Liver (tissue), 10 donors: ENCODE measurements at places on chromosomes 4 and X. TPM values are rescaled to one million over a fixed set of nuclear protein-coding genes. Genes with fewer than 3 reads are reported as not detected.

The SCML2 gene
- 7.2 TPM for total RNA-seq

The PAGE4 gene
- not detected for total RNA-seq

The NEIL3 gene
- total RNA-seq: 11.0 TPM

The PTCHD1 gene
- total RNA-seq: under 0.01 TPM

The EMCN gene
- 2.5 TPM for total RNA-seq

DNA sequence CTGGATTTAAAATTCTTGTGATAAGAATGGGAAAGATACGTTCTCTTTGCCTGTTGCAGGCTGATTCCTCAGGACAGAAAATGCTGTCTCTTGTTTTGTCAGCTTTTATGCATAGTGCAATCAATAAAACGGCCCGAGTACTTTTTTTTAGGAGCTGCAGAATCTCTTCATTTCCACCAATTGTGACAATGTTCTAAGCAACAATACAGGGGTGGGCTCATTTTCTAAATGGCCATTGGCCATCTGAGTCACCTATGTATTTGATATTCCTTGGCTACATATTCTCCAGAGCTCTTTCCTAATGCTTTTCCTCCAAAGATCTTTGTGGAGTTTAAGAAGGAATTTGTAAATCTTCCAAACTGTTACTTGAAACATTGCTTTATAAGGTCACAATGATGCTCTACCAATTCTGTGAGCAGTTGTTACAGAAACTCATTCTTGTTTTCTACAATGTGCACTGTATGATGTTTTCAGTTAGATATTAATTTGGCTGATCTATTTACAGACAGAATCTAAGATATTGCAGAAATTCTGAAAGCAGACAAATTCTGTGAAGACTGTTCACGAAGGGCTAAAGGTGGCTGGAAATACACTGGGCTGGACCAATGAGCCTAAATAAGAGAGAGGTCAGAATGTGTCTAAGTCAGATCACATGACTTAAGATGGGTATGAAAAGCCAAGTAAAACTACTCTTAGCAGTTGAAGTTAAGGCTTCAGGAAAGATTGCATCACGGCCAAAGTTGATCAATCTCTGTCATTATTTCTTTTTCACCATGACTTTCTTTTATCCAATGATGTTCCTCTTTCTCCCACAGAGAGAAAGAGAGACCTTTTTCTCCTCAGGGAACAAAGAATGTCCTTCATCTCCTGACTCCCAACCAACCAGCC is 33.4 kb downstream of the TAPT1 start:
- no peak for DNase-seq
- H3K4me1 ChIP-seq: no peaks in the 10 kb centered on the region
- no peaks in the 10 kb centered on the region for H3K27me3 ChIP-seq
- peaks cover 2% of the 10 kb centered on the region for H3K36me3 ChIP-seq

DNA sequence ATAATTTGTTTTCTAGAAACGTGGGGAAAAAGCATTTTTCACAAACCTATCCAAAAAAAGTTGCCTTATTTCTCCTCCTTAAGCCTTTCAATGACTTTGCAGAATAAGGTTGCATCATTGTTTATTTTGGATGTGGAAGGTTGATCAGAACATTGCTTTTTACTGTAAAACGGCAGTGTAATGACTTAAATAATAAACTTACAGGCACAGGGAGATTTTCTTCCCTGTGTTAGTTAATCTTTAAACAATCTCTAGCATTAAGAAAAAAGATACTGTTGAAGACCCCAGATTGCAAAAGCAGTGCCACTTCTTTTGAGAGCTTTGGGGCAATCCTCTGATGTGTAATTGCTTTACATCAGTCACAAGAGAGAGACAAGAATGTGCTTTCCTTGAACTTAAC is 153.4 kb downstream of the ARX start:
- H3K4me1 ChIP-seq: no peaks in the 10 kb centered on the region
- DNase-seq: no peak
- H3K27ac ChIP-seq: no peak overlapping the region

- H3K4me3 ChIP-seq: no peak overlapping the region
- H3K36me3 ChIP-seq: peaks cover 13% of the 10 kb centered on the region
- H3K27me3 ChIP-seq: no peaks in the 10 kb centered on the region
- no peak overlapping the region for H3K27ac ChIP-seq
- DNase-seq: no peak
These were observed 168.8 kb downstream of the CDS1 start for GRCh38 chr4:84751707-84752106.

- DNase-seq: no peak
- no peak overlapping the region for H3K27ac ChIP-seq
- H3K4me3 ChIP-seq: no peak overlapping the region
- H3K4me1 ChIP-seq: no peaks in the 10 kb centered on the region
- no peaks in the 10 kb centered on the region for H3K36me3 ChIP-seq
- no peaks in the 10 kb centered on the region for H3K27me3 ChIP-seq
These were observed 316.0 kb downstream of the CCSER1 start for GRCh38 chr4:90443231-90443630.

DNA sequence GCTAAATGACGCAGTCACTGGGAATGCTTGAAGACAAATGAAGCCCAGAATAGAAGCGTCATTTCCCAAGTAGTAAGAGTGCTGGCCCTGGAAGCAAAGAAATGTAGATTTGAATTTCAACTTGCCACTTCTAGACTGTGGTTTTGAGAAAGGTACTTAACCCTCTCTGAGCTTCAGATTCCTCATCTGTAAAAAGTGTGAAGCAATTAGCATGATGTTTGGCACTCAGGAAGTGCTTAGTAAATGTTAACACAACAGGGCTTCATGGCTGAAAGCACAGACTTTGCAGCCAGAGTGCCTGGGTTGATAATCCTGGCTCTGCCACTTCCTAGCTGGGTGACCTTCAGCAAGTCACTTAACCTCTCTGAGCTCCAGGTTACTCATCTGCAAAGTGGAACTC is 147.4 kb upstream of the RPS6KA3 start:
- H3K36me3 ChIP-seq: no peaks in the 10 kb centered on the region
- no peak overlapping the region for H3K4me3 ChIP-seq
- H3K4me1 ChIP-seq: no peaks in the 10 kb centered on the region
- H3K27ac ChIP-seq: no peak overlapping the region

DNA sequence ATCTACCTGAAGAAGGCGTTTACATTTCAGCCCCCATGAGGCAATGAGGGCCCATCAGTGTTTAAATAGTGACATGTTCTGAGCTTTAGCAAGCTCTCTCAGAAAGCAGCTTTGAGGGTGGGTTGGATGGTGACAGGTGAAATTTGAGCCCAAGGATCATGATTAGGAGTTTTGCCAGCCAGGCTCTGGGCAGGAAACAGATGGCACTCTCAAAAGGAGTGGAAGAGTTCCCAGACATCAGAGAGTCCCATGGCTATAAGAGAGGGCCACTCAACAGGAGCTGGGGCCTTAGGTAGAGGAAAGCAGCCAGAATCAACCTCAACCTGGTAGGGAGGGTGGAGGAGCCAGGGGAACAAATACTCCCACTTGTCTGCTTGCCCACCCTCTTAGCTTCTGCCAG is 499.8 kb downstream of the MID1IP1 start:
- no peak for DNase-seq
- no peak overlapping the region for H3K27ac ChIP-seq
- no peaks in the 10 kb centered on the region for H3K4me1 ChIP-seq

- H3K27me3 ChIP-seq: no peaks in the 10 kb centered on the region
- H3K4me1 ChIP-seq: peaks cover 12% of the 10 kb centered on the region
- peaks cover 4% of the 10 kb centered on the region for H3K36me3 ChIP-seq
- no peak for DNase-seq
- H3K27ac ChIP-seq: no peak overlapping the region
- no peak overlapping the region for H3K4me3 ChIP-seq
These were observed 104.6 kb upstream of the BMPR1B start for GRCh38 chr4:94653095-94653649.

DNA sequence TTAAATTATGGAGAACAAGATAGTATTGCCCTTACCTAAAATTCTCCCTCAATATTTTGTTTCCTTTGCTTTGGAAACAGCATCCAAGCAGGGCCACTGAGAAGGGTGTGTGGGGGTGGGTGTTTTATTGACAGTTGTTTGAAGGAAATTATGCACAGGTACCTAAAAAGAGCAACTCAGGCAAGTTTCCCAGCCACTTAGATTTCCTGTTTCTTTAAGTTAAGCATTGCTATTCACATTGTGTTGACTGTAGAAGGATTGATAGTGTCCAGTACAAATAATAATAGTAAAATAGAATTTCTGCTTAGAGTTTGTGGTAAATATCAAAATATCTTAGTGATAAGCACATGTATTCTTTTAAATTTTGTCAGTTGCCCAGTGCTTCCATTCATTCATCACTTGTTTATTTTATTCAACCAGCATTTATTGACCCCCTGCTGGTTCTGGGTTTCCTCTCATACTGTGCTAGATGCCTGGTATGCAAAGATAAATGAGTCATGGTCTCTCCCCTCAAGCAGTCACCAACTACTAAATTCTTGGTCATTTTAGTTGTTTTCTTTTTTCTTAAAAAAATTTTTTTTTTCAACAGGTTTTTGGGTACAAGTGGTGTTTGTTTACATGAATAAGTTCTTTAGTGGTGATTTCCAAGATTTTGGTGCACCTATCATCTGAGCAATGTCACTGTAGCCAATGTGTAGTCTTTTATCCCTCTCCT is 50.0 kb downstream of the GALNT7 start:
- no peak overlapping the region for H3K4me3 ChIP-seq
- no peaks in the 10 kb centered on the region for H3K4me1 ChIP-seq
- no peak overlapping the region for H3K27ac ChIP-seq
- no peaks in the 10 kb centered on the region for H3K27me3 ChIP-seq
- DNase-seq: no peak

- H3K36me3 ChIP-seq: peaks cover 2% of the 10 kb centered on the region
- DNase-seq: no peak
- H3K4me3 ChIP-seq: no peak overlapping the region
- H3K27me3 ChIP-seq: no peaks in the 10 kb centered on the region
- no peak overlapping the region for H3K27ac ChIP-seq
- H3K4me1 ChIP-seq: no peaks in the 10 kb centered on the region
These were observed 64.2 kb upstream of the MAP3K15 start for GRCh38 chrX:19579485-19579884.

DNA sequence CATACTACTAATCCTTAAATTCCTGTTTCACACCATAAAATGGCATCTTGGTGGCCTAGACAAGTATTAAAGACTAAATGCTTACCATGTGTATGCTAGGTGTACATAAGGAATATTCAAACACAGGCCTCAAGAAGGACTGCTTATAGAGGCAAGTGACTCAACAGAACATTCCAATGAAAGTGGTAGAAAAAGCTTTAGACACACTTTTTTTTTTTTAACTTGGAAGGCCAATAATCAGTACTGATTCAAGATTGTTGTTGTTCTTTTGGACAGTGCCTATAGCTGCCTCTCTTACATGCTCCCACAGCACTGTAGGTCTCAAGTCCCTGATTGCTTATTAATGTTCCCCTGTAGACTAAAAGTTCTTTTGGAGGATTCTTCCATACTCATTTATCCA is 77.6 kb downstream of the FBXL5 start:
- no peak overlapping the region for H3K4me3 ChIP-seq
- H3K27ac ChIP-seq: no peak overlapping the region
- no peaks in the 10 kb centered on the region for H3K36me3 ChIP-seq

DNA sequence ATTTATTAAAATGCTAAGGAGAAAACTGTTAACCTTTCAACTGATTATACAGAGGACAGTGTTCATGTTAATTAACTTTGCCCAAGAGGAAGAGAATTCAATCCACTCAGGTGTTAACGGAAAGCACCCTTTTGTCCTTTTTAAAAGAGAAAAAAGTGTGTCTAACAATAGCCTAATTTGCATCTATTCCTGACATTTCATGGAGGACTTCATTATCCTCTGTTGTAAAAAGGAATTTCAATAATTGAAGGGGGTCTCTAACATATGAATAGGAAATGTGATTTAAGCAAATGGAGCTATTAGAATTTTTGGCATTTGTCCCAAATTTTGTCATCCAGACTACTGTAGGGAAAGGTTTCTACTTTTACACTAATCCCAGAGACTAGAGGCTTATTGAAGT is 44.6 kb upstream of the GC start:
- no peaks in the 10 kb centered on the region for H3K36me3 ChIP-seq
- H3K4me3 ChIP-seq: no peak overlapping the region
- H3K27ac ChIP-seq: no peak overlapping the region
- H3K27me3 ChIP-seq: no peaks in the 10 kb centered on the region

GRCh38 chr4:152258804-152259708 is 276.8 kb downstream of the FBXW7 start:
- no peaks in the 10 kb centered on the region for H3K27me3 ChIP-seq
- DNase-seq: no peak
- H3K4me1 ChIP-seq: no peaks in the 10 kb centered on the region
- H3K27ac ChIP-seq: no peak overlapping the region

DNA sequence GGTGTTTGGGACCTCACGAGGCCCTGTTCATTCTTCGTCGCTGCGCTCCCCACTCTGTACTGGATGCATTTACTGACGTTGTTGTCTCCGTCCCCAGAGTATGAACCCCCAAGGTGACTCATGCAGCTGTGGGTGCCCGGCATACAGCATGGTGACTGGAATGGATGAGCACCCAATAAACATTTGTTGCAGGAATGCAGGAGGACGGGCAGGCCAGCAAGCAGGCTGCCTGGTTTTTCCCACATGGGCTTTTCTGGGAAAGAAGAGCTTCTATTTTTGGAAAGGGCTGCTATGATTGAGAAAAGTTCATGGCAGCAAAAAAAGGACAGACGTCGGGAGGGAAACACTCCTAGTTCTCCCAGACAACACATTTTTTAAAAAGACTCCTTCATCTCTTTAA is 893 bp upstream of the SOD3 start:
- H3K27me3 ChIP-seq: peaks cover 4% of the 10 kb centered on the region
- H3K27ac ChIP-seq: no peak overlapping the region
- peaks cover 3% of the 10 kb centered on the region for H3K4me1 ChIP-seq

DNA sequence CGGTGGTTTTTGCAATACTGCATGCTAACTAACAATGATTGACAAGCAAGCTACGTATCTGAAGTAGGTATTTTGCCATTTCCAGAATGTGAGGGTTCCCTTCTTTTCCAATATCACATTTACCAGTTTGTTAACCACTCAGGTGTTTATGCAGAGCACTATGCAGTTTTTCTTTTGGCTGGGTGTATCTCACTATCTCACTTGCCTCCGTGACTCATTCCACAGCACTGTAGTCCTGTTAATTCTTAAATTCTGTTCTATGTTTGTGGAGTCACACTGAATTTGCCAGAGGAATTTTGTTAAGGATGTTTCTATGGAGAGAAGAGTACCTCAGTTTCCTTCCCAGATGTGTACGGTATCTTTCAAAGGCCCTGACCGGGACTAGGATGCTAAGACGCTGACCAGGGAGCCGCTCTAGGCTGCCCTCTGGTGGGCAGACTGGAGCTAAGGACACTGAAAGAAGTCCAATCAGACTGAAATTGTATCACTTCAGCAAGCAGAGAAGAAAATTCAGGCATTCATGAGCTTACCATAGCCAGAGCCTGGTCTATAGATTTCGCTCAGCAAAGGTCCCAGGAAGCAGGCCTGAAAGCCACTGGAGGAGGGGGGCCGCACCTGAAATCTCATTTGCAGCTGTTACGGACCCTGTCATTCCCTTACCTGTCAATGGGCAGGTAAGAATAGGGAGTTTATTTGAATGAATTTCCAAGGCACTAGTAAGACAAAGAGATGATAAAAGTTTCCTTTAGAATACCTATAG is 388.4 kb upstream of the SPOCK3 start:
- DNase-seq: peak; percentile 42
- H3K36me3 ChIP-seq: no peaks in the 10 kb centered on the region
- H3K27ac ChIP-seq: no peak overlapping the region
- no peaks in the 10 kb centered on the region for H3K27me3 ChIP-seq
- no peaks in the 10 kb centered on the region for H3K4me1 ChIP-seq
